ENCODE measurements at places on chromosomes 3 and 15.

GRCh38 chr3:179069762-179070390 is 1.7 kb downstream of the ZMAT3 start:
- no peak for DNase-seq

GRCh38 chr3:98333989-98334606 is 19.6 kb upstream of the OR5K4 start:
- no peak for DNase-seq

GRCh38 chr15:33209575-33210481 is 15.3 kb upstream of the FMN1 start:
- DNase-seq = no peak

DNA sequence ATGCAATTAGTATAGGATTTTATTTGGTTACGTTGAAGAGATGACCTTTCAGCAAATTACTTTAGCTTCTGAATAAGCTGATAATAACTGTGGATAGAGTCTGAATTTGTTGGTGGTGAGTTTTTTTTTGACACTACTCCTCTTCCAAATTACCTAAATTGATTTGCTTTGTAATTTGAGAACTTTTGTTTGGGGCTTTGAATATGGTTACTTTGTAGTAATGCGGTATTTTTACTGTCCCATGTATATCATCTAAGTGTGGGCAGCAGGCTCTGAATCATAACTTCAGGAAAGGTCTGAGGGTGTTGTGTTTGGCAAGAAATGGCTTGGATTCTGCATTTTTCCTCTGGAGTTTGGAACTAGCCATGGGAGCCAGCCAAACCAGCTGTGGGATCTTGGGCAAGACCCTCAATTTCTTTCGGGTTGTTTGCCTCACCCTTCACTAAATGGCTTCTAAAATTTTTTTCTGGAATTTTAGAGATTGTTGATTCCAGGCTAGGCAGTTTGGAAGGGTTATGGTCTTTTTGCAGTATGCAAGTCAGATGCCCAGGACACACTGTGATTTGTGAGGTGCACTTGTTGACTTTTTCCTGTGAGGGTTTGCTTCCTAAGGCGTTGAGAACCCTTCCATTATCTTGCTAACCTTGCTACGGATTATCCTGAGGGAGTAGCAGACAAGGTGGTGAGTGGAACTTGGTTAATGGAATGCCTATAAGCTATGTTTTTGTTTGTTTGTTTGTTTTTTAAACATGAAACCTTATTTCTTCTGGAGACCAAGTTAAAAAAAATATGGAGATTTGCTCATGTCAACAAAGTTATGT is 10.4 kb downstream of the PTPRG start:
- no peak for DNase-seq

DNA sequence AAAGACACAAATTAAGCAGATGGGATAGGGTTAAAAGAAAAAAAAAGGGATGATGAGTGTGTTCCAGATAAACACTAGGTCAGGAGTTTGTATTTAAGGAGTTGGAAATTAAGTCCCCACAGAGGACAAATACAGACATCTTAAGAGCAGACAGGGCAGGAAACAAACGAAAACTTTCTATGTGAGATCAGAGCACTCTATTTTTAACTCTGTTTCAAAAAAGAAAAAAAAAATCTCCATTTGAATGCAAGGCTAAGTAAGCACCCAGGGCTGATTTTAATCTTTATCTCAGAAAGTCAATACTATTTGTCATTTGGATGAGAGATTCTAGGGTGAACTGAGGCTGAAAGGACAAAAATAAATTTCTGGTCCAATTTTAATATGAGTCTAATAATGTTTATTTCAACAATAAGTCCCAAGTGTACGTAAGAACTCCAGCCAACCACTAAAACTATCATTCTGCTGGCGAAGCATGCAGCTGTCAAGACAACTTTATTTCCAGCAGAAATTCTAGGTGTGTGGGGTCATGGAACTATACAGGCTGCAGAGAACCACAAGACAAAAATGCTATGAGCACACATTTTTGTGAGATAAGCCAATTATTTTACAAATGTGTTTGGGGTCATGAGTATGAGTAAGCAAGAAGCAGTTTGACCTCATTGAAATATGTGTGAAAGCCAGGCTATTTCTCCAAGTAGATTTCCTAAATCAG is 186.1 kb downstream of the FMN1 start:
- DNase-seq = no peak

- DNase-seq = no peak
Measured at GRCh38 chr3:179651687-179652446, 973 bp upstream of the USP13 start.

DNA sequence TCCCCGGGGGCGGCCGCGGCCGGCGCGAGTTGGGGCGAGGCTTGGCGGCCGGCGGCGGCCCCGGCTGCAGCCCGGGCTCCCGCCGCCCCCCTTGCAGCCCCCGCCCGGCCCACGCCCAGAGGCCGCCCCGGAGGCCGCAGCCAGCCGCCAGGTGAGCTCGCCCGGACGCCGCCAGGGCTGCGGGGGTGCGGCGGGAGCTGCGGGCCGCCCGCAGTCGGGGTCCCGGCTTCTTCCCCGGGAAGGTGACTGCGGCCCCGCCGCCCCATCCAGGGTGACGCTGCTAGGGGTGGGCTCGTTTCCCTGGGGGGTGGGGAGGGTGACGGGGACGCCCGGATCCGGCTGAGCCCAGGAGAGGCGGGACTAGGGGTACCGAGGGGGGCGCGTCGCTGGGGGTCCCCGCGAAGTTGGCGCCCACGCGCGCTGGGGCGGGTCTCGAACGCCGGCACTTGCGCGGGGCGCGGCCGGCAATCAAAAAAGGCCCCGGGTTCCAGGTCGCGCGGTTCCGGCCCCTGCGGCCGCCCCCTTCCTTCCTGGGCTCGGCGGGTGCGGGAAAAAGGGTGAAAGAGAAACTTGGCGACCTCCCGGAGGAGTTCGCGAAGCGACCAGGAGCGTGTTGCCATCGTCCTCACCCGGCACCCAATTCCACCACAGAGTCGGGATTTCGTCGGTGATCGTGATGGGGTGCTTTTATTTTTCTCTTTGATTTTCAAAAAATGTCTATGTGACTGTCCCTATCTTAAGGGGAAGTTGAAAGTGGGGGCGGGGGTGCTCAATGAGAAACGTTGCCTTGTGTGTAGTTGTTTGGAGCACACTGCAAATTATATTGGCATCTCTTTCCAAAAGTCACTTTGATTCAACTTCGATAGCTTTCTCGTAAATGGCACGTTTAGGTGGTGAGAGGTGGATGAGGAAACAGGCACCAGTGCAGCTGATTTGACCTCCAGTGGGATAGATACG is 619 bp downstream of the ATXN7 start:
- DNase-seq = no peak

GRCh38 chr15:82963471-82964341 is 11.2 kb upstream of the HOMER2 start:
- DNase-seq = no peak

- no peak for DNase-seq
Measured at GRCh38 chr15:90348456-90348855, 3.6 kb upstream of the ZNF774 start.

DNA sequence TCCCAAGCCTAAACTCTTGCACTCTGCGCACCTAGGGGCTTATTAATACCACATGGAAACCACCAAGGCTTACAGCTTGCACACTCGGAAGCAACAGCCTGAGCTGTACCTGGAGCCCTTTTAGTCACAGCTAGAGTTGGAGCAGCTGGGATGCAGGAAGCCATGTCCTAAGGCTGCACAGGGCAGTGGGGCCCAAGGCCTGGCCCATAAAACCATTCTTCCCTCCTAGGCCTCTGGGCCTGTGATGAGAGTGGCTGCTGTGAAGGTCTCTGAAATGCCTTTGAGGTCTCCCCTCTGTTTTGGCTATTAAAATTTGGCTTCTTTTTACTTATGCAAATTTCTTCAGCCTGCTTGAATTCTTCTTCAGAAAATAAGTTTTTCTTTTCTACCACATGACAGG is 383.9 kb upstream of the UBE2E2 start:
- DNase-seq = no peak

DNA sequence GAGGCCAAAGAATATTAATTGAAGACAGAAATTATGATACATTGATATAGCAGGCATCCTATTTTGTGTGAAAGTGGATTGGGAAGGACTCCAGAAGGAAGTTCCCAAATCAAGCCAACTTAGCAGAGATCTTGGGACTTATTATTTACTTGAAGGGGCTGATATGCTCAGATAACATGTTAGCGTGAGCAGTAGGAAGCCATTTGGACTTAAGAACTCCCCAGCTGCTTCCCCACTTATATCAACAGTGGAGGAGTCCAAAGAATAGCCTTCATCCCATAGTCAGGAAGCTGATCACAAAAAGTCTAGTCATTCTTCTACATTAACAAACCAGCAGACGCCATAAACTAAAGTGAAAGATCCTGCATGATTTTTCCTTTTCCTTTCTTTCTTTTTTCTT is 200.0 kb downstream of the ATP8B4 start:
- no peak for DNase-seq

DNA sequence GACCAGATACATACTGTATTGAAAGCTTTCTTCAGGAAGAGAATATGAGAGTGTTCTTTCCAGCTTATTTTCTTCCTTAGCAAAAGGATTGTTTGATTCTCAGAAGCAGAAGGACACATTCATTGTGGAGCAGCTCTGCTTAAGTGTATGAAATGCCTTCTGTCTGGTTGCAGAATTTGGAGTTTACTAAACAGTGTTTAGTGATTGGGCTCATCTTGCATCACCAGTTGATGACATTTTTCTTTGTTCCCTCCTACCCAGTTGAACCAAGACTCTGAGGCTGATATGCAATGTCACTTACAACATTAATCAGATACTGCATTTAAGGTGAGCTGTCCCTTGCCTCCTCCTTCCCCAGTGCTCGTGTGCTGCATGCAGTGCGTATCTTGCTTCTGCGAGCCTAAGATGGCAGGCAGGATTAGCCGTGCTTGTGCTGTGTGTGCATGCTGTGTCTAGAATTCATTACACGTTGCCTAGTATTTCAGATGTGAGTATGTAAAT is 18.4 kb downstream of the ZBTB38 start:
- DNase-seq = no peak

DNA sequence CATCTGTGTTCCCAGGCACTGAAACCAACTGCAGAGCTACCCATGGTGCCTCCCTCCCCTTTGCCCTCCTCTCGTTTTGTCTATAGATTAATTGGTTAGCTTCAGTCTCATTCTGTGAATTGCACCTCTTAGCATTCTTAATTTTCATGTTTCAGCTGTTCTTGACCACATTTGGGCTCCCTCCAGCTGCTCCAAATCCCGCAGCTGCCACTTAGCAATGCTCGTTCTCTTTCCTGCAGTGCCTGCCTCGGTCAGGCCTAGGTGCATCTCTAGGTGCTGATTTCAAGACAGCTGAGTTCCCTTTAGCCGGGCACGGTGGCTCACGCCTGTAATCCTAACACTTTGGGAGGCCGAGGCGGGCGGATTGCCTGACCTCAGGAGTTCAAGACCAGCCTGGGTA is 47.0 kb upstream of the SMAD3 start:
- no peak for DNase-seq

GRCh38 chr3:69948246-69948862 is 51.2 kb upstream of the SAMMSON start:
- no peak for DNase-seq

DNA sequence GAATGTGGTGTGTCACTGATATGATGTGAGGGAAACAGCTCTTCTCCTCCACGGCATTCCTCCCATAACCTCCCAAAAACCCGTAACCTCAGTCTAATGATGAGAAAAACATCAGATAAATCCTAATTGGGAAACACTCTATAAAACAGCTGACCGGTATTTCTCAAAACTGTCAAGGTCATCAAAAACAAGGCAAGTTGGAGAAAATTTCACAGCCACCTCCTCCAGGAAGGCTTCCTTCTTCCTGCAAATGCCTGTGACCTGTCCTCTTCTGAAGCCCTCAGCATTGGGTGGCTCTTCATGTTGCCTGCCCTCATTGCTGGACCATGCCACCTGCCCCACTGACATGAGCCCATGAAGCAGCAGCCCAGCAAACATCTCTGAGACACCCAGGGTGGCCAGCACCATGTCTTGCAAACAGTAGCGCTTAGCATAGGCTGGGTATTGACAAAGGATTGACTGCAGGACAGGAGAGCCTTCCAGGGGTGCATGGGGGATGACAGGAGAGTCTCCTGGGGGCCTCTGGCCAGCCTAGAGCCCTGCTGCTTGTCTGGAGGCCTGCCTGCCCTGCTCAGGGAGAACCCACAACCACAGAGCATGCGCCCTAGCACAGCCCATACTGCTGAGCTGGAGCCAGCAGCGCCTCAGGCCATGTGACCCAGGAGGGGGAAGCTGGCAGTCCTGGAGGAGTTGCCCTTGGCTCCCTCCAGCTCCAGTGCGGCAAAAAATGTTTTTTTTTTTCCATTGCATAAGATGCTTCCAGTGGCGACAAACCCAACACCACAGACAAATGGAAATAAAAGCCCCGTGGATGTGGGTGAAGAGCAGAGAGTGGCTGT is 49.7 kb downstream of the XXYLT1 start:
- no peak for DNase-seq

GRCh38 chr15:35067496-35068347 is 17.4 kb downstream of the NANOGP8 start:
- DNase-seq = no peak

DNA sequence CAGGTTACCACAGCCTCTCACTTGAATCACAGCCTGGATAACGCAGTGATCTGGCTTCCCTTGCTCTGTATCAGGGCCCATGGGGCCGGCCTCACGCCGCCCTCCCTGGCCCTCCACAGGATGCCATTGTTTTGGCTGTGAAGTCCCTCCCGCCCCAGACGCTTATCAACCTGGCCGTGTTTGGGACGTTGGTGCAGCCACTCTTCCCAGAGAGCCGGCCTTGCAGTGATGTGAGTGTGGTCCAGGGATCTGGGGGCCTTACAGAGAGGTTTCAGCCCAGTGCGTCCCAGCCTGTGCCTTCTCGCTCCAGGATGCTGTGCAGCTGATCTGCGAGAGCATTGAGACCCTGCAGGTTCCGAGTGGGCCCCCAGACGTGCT is 6.6 kb downstream of the VWA5B2 start:
- DNase-seq = no peak

- DNase-seq = no peak
Measured at GRCh38 chr3:65107174-65107573, 419.4 kb upstream of the ADAMTS9 start.

DNA sequence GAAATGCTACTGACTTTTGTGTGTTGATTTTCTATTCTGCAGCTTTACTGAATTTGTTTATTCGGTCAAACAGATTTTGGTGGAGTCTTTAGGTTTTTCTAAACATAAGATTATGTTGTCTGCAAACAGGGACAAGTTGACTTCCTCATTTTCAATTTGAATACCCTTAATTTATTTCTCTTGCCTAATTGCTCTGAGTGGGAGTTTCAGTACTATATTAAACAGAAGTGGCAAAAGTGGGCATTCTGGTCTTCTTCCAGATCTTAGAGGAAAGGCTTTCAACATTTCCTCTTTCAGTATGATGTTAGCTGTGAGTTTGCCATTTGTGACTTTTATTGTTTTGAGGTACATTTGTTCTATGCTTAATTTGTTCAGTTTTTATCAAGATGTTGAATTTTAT is 268.5 kb downstream of the WNT5A start:
- no peak for DNase-seq

DNA sequence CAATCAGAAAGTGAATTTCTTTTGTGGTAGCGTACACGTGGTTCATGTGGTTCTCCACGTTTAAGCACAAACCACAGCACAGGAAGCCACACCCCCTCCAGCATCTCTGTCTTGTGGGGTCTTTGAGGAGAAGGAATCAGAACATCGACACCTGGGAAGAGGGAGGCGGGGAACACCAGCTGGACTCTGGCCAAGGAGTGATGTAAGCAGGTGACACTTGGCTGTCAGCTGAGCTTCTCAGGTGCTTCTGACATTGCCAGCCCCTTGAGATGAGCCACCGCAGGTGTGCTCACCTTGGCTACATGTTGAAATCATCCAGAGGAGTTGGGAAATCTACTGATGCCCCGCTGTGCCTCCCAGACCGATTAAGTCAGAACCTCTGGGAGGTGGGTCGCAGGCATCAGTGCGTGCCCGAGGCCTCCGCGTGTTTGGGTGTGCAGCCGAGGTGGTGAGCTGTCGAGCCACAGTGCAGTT is 85.0 kb downstream of the FAM81A start:
- no peak for DNase-seq

Data from cortex of kidney (tissue), 1 donor.